RPMI8226 (cell line): ENCODE measurements at places on chromosomes 7 and 10.
A peak's percentile ranks its signal among the peaks of the same experiment; 100 is the strongest.

GRCh38 chr10:52623761-52624160 lies 148.8 kb downstream of the MBL2 start:
- no peak for DNase-seq

GRCh38 chr10:124092860-124093773 lies at the start of gene CHST15:
Gene CHST15 (minus strand): TSS chr10:124093598. CDS start chr10:124046212, 47,386 bp downstream.
- peak; percentile 81 for DNase-seq

DNA sequence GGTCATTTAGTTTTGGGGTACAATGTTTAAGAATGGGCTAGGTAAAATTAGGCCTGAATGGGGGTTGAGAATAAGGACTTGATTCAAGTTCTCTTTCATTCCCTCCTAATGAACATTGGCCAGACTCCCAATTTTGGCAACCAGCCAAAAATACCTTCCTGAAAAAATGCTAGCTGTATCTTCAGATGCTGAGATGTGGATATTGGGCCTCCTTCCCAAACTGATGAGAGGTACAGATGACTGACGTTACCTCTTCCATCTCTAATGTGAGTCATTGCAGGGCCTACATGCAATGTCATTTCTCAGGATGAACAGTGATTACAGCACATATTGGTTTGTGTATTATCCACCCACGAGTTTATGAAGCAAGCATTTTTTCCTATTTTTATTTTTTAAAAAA lies 151.6 kb downstream of the SND1 start:
- DNase-seq = no peak

- DNase-seq = no peak
These were observed 9.4 kb upstream of the PRKCQ start for GRCh38 chr10:6589287-6590094.

DNA sequence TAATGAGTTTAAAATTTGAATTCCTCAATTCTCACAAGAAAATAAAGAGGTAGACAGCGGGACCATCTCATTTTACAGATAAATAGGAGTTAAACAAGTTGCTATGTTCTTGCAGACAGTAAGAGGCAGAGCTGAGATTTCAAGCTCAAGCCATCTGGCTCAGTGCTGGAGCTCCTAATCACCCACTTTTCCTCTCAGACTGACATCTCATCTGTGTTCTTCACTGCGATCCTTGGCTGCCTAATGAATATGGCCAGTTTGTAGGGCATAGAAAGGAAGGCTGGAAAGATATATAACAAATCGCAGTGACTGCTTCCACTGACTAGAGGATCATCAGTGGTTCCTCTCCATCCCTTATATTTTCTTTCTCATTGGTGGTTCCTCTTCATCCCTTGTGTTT lies 151.2 kb downstream of the MPP7 start:
- no peak for DNase-seq

DNA sequence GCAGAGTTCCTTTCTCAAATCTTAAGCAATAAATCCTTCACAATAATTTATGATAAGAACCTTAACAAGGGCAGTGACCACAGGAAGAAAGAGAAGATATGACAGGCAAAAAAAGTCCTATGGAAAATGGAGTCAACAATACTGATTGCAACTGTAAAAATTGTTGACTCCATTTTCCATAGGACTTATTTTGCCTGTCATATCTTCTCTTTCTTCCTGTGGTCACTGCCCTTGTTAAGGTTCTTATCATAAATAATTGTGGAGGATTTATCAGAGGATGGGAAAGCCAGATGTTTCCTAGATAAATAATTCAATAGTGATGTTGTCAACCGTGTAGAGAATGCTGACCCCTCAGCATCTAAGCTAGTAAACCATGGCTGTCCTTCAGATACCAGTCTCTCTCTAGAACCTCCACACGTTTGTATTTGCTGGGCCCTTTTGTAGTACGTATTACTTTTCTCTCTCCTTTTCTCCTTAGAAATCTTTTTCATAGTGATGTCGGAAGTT lies 172.6 kb upstream of the BET1 start:
- no peak for DNase-seq
